HCT116 (cell line): ENCODE measurements at places on chromosomes 1 and 21.

DNA sequence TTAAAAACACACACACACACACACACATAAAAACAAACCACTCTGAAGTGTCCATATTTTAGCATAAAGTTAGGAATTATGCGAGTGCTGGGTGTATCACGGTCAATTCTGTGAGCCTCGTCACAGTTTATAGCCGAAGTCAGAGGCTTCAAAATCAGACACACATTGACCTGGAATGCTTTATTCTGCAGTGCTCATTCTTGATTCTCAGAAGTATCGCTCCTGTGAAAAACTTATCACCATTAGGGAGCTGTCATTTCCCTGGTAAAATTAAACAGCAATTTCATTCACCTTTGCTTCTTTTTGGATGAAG, 8.7 kb upstream of the IRF2BP2 start:
- DNase-seq = no peak

- no peak for DNase-seq
These were observed 84.2 kb downstream of the LACTBL1 start for GRCh38 chr1:22888320-22889075.

- no peak for DNase-seq
These were observed 105.2 kb downstream of the PCP4 start for GRCh38 chr21:39972471-39972870.

GRCh38 chr1:34907487-34908090, 21.9 kb downstream of the DLGAP3 start:
- no peak for DNase-seq

DNA sequence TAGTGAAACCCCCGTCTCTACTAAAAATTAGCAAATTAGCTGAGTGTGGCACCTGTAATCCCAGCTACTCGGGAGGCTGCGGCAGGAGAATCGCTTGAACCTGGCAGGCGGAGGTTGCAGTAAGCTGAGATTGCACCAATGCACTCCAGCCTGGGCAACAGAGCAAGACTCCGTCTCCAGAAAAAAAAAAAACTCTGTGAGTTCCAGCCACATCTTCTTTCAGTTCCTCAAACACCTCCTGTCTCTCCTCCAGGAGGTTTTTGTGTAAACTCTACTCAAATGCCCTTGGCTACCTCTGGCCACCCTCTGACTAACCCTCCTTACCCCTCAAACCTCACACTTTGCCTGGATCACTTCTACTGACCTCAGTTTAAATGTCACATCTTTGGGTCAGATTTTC, 38.1 kb downstream of the RCSD1 start:
- no peak for DNase-seq

- no peak for DNase-seq
These were observed 40.7 kb upstream of the DHCR24 start for GRCh38 chr1:54927472-54928240.

DNA sequence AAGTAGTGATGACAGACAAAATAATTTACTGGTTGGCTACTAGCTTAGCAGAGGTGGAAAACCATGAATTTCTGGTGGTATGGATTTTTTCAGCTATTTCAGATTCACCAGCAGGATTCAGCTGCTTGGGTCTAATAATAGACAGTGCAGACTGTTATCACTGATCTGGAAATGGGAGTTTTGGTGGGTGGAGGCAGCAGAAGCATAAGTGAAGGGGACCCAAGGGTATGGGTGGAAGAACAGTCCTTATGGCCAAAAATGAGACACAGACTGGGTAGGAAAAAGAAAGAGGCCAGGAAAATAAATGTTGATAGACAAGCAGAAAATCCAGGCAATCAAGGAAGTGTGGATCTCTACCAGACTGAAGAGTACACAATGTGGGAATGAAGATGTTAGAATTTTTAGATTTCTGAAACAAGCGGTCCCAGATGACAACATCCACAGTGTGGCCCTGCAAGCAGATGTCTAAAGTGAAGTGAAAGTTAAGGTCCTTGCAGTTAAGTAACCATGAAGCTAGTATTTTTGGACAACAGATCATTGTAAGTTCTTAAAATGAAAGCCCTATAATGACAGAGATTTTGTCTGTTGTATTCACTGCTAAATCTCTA, 24.7 kb downstream of the LYST start:
- DNase-seq = no peak

DNA sequence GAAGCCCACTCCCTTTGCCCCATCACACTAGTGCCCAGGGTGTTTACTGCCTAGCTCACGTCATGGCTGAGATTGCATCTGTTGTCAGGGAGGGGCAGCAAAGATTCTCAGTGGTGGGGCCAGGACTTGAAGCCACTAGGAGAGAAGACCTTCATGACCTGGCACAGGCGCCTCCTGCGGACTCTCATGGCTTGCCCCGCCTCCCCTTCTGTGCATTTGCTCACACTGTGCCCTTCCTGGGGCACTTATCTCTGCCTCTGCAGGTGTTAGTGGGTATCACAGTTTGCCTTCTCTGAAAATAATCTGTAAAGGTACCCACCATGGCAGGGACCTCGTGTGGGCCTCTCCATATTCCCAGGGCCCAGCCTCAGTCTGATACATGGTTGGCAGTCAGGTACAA, 20.1 kb downstream of the PTPRU start:
- DNase-seq = no peak

- DNase-seq = no peak
These were observed 57.3 kb downstream of the JAK1 start for GRCh38 chr1:64909031-64909430.

DNA sequence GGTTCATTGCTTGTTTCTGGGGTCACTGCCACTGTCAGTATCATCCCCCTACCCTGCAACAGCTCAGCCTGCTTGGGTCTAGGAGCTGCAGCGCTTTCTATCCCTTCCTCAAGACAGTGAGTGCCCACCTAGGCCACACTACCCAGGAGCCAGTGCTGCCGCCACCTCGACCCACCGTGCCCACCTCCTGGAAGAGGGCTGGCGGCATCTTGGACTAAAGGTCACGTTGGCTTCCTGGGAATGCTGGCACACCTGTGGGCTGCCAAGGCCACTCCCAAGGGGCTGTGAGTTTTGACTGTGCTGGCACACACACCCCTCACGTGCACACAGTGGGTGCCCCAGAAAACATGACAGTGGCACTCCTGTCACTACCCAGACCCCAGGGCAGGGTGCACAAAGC, 22.1 kb downstream of the CRYAA start:
- DNase-seq = no peak

DNA sequence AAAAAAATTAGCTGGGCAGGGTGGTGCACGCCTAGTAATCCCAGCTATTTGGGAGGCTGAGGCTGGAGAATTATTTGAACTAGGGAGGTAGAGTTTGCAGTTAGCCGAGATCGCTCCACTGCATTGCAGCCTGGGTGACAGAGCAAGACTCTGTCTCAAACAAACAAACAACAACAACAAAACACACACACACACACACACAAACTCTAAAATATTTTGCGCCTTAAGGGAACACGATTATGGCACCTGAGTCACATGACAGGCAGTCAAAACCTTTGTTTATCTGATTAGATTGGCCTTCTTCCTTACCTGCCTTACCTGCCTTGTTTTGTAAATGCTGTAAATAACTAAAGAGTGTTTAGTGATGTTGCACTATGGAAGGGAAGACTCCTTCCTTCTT, 20.6 kb upstream of the WNT2B start:
- DNase-seq = no peak

DNA sequence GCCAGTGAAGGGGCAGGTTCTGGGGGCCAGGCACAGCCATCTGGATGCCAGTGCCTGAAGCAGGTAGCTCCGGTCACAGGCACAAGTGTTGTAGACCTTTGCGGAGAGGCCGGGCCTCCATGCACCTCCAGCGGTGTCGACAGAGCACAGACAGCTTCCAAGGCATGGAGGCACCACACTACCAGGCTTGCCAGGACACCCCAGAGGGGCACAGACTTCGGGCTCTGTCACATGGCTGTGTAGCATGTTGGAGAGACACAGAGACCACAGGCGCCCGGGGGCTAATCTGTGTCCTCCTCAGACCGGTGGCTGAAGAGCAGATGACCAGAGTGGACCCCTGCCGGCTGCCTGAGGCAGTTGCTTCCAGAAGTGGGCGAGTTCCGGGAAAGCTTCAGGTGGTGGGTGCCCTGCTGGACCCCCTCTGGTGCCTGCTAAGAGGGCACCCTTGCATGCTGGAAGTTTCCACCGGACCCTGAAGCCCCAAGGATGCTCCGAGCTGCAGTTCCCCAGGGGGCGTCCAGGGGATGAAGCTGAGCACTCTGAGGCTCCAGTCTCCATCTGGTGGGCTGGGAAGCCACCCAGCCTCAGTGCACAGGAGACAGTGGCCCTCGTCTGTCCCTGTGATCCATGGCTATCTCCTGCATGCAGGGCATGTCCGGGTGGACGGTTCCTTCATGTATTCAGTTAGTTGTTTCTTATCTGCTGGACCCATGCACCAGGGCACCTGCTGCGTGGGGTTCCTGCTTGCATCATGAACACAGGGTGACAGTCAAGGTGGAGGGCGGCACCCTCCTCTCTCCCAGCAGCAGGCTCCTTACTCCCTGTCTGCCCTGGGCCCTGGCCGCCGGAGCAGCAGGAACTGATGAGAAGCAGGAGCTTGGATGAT, 82.4 kb downstream of the OBSCN start:
- DNase-seq = no peak

GRCh38 chr21:36706482-36706852, 7.6 kb downstream of the SIM2 start:
- no peak for DNase-seq

DNA sequence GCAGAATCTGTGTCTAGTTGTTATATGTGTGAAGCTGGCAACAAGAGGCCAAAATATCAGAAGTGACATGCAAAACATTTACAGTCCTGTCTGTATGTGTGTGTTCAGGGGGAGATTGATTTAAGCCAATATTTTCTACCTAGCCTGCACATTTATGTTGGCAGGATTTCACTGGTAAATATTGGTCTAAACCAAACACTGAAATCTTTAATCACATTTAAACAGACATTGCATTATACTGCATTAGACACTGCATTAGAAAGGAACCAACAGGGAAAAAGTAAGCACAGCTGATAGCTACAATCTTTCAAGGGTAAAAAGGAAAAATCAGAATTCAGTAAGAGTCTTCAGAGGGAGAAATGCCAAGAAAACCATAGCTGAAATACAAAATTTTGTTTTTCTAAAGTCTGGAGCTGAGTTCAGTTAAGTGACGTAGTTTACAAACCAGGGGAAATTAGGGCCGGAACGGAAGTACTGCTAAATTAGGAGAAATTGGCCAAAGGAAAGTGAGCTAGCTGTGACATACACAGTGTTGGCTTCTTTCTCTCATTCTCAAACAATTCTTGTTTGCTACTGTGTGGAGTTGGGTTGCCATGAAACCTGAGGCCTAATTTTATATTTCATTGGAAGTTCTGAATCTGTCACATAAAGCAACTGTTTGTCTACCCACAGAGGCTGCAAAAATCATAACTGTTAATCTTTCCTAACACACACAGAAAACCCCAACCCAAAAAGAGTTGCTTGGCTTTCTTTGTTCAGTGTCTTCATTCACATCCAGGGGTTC, 217.3 kb upstream of the SGIP1 start:
- no peak for DNase-seq

- DNase-seq = no peak
These were observed 77.7 kb downstream of the SLC16A1 start for GRCh38 chr1:112878321-112878720.

- no peak for DNase-seq
These were observed 20.7 kb downstream of the SH3BP5L start for GRCh38 chr1:248804771-248805681.

GRCh38 chr1:192831706-192832355, 23.0 kb downstream of the RGS2 start:
- no peak for DNase-seq

DNA sequence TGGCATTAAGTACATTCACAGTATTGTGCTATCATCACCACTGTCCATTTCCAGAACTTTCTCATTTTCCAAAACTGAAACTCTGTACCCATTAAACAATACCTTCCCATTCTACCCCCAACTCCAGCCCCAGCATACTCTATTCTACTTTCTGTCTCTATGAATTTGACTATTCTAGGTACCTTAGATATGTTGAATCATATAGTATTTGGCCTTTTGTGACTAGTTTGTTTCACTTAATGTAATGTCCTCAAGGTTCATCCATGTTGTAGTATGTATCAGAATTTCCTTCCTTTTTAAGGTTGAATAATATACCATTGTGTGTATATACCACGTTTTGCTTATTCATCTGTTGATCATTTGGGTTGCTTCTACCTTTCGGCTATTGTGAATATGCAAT, 11.5 kb downstream of the MTR start:
- DNase-seq = no peak

- DNase-seq = no peak
These were observed 228.9 kb upstream of the ADGRL4 start for GRCh38 chr1:79235301-79236002.

DNA sequence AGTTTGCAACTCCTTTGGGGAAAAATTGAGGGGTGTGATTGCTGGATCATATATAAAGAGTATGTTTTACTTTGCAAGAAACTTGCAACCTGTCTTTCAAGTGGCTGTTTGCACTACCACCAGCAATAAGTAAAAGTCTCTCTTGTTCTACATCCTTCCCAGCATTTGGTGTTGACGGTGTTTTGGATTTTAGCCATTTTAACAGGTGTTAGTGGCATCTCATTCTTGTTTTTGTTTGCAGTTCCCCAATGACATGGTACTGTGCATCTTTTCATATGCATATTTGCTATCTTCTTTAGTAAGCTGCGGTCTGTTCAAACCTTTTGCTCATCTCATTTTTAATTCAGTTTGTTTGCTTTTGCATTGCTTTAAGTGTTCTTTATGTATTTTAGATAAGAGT, 535.5 kb downstream of the LRRIQ3 start:
- no peak for DNase-seq

DNA sequence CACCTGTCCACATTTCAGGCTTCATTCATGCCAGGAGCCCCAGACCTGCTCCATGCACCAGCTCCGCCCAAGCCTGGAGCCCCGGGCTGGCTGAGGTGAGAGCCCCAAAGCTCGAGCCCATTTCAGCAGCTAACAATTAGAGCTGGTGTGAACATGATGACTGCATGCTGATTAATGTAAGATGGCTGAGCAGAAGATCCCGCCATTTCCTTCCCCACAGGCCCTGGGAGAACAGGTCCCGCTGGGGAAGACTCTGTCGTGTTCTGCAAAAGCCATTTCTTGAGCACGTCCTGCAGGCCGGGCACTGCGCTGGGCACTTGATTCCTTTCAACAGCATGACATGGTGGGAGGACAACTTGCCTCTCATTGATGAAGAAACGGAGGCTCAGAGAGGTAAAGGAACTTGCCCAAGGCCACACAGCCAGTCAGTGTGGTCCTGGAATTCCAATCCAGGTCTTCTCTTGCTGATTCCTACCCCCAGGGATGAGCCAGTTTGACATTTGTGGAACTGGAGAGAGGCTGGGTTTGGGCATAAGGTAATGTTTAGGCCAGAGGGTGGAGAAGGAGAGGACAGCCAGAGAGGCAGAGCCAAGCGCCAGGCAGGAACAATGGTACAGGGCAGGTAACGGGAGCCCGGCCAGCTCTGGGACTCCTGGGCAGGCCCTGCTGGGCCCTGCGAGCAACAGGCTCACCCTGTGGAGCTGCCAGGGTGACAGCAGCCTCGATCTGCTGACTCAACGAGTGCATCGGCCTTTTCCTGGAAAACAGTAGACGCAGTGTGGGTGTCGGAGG, 28.1 kb upstream of the EPHA2 start:
- DNase-seq = no peak

DNA sequence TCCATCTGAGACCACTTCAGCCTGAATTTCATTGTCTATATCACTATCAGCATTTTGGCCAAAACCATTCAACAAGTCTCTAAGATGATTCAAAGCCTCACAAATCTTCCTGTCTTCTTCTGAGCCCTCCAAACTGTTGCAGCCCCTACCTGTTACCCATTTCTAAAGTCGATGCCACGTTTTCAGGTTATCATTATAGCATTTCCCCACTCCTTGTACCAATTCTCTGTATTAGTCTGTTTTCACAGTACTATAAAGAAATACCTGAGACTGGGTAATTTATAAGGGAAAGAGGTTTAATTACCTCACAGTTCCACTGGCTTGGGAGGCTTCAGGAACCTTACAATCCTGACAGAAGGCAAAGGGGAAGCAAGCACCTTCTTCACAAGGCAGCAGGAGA, 158.8 kb downstream of the PTPRC start:
- no peak for DNase-seq
